ENCODE measurements at places on chromosomes 4 and X.

GRCh38 chrX:87900320-87900908, 382.8 kb downstream of the KLHL4 start:
- no peak for DNase-seq

DNA sequence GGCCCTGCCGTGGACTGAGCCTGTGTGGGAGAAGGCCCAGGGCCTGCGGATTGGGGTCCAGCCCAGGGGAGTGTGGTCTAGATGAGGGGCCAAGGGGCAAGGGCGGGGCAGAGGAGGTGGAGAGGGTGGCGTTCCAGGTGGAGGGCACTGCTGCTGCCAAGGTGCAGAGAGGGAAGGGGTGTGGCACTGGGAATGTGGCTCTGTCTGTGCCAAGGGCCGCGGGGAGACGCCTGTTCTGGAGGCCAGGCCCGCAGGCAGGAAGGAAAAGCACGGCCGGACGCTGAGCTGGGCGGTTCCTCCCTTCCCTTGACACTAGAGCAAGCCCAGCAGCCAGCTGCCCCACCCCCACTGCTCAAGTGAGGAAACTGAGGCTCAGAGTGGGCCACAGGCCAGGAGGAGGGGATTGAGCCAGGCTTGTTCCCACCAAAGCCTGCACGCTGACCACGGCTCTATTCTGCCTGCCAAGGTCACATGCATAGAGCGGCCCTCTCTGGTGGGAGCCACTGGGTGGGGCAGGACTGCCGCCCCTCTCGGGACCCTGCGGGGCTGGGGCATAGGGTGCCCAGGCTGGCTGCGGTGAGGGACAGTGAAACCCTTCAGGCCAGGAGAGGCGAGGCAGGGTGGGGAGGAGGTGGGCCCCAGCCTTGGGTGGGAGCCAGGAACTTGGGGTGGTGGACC, 13.0 kb downstream of the SH3BP2 start:
- DNase-seq: no peak

GRCh38 chr4:151569650-151570049, 160.7 kb downstream of the FHIP1A start:
- DNase-seq: peak; percentile 5

DNA sequence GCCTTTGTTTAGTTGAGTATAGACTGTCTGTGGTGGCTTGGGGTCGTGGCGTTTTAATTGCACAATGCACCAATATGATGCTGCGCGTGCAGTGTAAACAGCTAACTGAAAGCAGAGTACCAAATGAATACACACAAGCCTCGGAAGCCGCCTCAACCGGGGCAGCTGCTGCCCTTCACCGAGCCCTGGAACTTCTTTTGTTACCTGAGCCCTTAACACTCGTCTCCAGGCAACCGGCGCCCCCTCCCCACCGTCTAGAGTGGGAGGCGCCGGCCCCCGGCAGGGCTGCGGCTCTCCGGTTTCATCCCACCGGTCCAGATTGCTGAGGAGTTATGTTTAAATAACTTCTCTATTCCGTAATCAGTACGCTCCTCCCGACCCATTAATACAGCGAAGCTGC, 173.2 kb upstream of the TBL1X start:
- DNase-seq: peak; percentile 80

DNA sequence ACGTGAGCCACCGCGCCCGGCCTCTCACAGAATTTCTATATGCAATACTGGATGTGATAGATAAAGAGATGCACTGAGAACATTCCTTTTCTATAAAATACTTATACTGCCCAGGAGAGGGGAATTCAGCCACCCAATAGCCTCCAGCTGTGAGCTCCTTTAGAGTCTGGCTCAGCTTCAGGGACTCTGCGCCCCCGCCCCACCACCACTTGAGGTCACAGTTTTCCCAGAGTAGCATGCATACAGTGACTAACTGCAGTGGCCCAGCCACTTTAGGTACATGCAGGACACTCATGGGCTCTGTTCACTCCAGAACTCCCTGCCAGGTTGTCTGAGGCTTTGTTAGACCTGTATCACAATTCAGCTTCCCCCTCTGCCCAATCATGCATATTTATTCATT, 144.4 kb upstream of the TET2 start:
- no peak for DNase-seq

DNA sequence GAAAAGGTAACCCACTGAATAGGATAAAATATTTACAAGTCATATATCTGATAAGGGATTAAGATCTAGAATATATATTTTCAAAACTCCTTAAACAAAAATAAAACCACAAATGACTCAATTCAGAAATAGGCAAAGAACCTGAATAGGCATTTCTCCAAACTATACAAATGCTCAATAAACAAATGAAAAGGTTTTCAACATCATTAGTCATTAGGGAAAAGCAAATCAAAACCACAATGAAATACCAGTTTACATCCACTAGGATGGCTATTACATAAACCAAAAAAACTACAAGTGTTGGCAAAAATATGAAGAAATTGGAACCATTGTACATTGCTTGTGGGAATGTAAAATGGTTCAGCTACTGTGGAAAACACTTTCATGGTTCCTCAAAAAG, 167.0 kb upstream of the GALNT7 start:
- DNase-seq: no peak
